ENCODE measurements at places on chromosomes 1 and 21.

- DNase-seq, result no peak
Observed at GRCh38 chr1:114352797-114353196, 158.2 kb downstream of the TRIM33 start.

DNA sequence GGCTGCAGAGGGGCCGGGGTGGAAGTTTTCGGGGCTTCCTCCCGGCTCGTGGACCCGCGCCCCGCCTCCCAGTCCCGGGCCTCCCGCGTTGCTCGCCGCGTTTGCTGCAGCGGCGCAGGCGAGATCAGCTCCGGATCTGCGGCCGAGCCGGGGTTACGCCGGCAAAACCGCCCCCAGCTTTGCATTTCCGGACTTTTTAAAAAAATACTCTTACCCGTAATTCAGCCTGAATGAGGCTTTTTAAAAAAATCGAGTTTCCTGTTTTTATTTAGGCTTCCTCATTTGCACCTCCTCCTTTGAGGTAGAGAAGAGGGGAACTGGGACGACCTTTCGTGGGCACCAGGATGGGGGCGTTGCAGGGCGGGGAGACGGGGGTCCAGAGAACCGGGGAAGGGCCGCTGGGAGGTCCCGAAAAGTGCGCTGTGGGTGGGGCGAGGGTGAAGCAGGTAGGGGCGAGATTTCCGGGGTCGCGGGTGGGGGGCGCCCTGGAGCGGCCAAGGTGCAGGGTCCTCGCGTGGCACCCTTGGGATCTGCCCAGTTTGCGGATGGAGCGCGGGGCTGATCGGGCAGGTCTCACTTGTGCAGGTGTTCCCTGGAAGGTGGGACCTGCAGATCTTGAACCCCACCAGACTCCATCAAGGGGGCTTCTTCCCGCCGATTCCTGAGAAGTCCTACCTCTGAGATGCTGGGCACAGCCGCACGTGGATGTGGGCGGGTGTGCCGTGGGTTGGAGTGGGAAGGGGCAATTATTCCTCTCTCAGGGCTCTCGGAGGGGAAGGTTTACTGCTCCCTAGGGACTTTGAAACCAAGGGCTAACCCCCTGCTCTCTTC lies 1.1 kb downstream of the PIK3CD start:
- DNase-seq, result no peak

DNA sequence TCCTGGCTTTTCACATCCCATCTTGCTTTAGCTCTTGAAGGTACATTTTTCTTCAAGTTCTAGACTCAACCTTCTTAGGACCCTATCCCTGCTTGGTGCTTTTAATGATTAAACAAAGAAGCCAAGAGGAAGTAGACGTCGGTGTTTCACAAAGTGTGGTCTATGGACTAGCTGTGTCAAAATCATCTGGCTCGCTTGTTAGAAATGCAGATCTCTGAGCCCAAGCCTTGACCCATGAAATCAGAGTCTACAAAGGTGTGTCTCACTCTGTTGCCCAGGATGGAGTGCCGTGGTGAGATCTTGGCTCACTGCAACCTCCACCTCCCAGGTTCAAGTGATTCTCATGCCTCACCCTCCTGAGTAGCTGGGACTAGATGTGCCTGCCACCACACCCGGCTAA lies 295.5 kb upstream of the KAZN start:
- no peak for DNase-seq

GRCh38 chr1:24027838-24028468 lies 47.8 kb upstream of the SRSF10 start:
- no peak for DNase-seq

GRCh38 chr1:63904826-63905225 lies 131.0 kb downstream of the ROR1 start:
- DNase-seq, result peak; percentile 60

DNA sequence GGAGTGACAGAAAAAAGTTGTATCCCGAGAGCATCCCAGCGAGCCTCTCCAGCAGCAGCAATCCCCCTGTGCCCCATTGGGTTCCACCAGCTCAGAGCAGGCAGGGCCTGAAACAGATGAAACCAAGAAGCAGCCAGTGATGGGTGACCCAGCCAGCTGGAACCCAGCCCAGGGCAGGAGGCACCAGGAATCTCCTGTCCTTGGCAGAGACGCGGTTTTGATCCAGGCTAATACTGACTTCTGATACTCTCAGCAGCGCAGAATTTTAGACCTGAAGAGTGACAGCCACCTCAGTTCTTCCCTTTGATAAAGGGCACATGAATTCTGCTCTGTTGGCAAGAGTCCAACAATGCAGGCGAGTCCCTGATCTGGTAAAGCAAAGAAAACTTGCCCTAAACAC lies 11.4 kb upstream of the OLIG1 start:
- no peak for DNase-seq

GRCh38 chr1:227607336-227607898 lies 44.1 kb downstream of the ZNF678 start:
- DNase-seq, result no peak

- no peak for DNase-seq
Observed at GRCh38 chr1:65068202-65069010, 79.6 kb upstream of the AK4 start.

- peak; percentile 87 for DNase-seq
Observed at GRCh38 chr1:47208374-47208850, 18.6 kb upstream of the PDZK1IP1 start.

All from endodermal cell (in vitro differentiated cells).